ENCODE measurements at places on chromosomes 3 and 15.
A peak's percentile ranks its signal among the peaks of the same experiment; 100 is the strongest.

- no peak for DNase-seq
These were observed 53.4 kb upstream of the NEO1 start for GRCh38 chr15:72998681-72999466.

DNA sequence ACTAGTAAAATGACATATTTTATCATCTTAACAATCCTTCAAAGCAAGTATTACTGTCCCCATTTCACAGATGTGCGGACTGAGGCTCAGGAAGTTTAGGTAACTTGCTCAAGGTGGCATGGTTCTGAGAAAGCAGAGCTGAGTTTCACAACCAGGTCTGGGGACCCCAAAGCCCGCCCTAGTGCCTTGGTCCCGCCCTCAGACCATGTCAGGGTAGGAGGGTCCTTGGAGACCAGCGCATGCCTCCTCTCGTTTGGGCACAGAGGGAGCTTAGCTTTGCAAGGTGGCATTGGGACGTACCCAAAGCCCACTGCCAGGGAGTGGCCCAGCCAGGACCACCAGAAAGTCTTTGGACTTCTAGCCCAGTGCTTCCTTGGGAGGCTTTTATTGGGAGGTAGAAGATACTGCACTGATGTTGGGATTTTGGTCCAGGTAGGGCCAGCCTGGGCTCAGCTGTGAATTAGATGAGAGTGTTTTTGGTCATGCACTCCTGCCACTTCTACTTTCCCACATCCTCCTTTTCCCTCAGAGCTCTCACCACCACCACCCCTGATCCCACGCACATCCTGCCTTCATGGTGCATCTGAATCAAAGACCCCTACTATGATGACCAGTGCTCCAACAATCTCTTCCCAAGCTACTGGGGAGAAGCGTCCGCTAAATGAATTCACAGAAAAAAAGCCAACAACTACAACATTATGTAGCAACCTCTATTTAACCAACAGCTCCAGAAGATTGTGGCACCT lies 307.9 kb downstream of the TLE3 start:
- no peak for DNase-seq

DNA sequence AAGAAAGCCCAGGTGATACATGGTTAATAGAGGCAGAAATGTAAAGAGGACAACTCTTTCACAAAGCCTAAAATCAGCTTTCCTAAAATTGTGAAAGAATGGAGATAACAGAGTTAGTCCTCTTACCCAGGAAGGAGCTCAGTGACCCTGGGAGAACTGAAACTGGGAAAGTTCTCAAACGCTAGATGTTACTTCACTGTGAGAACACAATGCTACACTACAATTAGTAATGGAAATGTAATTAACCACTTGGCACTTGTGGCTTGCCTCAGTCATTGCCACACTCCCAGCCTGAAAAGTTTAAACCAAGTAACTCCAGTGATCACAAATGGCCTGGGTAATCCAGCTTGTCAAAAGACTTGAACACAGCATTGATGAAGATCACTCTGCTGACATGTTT lies 102.7 kb upstream of the FGF7 start:
- no peak for DNase-seq

DNA sequence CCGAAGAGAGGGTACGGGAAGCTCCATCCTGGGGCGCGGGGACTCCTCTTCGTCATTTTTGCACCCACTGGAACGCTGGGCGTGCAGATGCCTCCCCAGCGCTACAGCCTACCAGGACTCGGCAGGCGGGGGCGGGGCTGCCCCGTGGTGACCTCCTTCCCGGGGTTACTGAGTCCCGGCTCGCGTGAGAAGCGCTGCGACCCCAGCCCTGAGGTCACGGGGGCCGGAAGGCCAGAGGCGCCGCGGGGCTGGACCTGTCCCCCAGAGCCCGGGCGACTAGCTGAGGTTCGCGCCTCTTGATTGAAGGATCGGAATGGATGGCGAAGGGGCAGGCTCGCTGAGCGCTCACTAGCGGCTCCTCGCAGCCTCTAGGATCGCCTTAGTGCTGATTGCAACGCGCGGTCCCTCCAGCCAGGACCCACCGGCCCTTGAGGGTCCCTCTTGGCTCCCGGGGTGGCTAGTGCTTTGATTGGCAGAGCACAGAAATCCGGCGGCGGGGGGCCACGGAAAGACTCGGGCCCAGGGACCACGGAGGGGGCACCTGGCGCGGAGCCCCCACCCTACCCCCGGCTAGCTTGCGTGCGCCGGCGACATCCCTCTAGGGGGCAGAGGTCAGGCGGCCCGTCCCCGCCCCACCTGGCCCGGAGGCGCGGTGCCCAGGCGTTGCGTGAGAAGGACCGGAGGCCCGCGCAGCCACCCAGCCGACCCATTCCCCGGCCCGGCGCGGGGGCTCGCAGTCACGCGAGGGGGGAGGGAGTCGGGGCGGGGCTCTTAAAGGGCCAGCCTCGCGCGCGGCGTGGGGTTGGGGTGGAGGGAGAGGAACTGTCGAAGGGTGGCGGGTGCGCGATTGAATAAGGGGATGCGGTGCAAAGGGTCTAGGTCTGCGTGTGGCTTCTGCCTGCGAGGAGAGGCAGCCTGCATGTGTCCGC lies 781 bp upstream of the CYP1A1 start:
- peak; percentile 86 for DNase-seq

- DNase-seq: peak; percentile 83
These were observed 89.7 kb downstream of the AQP9 start for GRCh38 chr15:58227706-58228543.

GRCh38 chr3:150547045-150547741 lies 606 bp downstream of the EIF2A start:
- DNase-seq: no peak

GRCh38 chr3:197854596-197855343 lies 63.7 kb downstream of the LRCH3 start:
- DNase-seq: no peak

DNA sequence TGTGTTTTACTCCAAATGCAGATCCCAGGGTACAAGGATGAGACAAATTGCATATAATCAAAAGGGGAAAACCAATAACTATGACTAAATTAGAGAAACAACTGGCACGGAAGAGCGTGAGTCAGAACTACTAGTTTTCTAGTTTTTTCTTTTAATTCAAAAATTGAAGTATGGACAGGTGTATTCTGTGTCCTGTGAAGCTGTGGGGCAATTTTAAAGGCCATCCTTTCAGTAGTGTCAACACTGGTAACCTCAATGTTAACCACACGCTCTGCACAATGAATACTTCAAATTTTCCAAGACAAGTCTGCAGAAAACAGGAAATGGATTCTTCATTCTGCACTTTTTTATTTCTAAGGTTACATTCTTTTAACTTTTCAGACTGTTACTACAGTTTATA lies 32.5 kb upstream of the GOLGA8A start:
- DNase-seq: no peak

GRCh38 chr3:170536712-170537111 lies 49.2 kb downstream of the SLC7A14 start:
- no peak for DNase-seq

DNA sequence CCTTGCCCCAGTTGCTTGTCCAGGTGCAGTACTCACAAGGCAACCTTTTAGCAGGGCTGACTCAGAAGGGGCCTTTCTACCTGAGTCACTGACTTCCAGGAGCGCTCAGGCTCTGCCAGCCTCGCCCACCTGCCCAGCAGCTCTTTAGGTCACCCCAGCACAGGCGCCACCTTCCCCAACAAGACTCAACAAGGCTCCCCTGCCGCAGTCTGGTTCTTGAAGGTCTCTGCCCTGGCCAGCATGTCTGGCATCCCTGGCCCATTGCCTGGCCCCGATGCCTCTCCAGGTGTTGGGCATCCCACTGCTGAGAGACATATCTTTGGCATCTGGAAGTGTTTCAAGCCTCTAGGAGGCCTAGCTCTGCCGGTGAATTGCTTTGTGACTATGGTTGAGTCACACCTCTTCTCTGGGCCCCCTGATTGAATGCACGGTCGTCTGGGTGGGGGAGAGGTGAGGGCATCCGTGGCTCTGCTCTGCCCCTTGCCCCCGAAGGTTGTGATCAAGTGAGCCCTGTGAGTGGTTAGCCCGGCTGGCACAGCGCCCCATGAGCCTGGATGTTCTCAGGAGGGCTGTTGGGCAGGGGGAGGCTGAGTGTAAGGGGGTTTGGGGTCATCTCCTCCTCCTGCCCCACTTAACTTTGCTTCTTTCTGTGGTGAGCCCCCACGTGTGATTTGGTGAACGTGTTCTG lies 21.6 kb downstream of the SNX33 start:
- no peak for DNase-seq

DNA sequence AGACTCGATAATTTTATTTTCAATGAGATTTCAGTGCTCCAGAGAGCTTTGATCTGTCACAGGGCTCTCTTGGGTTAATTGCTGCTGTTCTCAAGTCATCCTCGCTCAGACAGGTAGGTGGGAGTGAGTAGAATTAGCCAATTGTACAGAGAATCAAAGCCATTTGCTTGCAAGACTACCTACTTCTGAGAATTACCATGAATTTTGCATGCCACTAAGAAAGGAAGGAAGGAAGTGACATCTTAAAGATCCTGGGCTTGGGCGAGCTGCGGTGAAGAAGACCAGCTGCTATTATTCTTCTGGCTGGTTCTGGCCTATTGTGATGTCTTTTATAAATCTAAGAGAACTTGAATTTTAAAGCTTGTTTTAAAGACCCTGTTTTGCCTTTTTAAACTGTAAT lies 154.1 kb upstream of the LPP start:
- DNase-seq: no peak

- DNase-seq: no peak
These were observed 86.2 kb downstream of the FBN1 start for GRCh38 chr15:48559285-48559684.

Measured in Right ventricle myocardium inferior (tissue), 1 donor.